Daoy (cell line): ENCODE measurements at places on chromosomes 3 and 15. TPM values are rescaled to one million over a fixed set of nuclear protein-coding genes. Genes with fewer than 3 reads are reported as not detected.

PPIB gene
- total RNA-seq: 323 and 334 TPM in 2 replicates

CPN2 gene
- not detected in 2 replicates for total RNA-seq

SLC9C1 gene
- not detected in 2 replicates for total RNA-seq

IMPG2 gene
- 0.21 TPM in 1 of 2 replicates, not detected in the other for total RNA-seq

PLSCR2 gene
- total RNA-seq: not detected in 2 replicates

MORC1 gene
- not detected in 2 replicates for total RNA-seq

SLC6A20 gene
- total RNA-seq: not detected in 2 replicates

TM6SF1 gene
- 1.1 and 3.6 TPM in 2 replicates for total RNA-seq

C3orf20 gene
- not detected in 2 replicates for total RNA-seq

C3orf85 gene
- total RNA-seq: not detected in 2 replicates

CILP gene
- 0.03 TPM in 1 of 2 replicates, not detected in the other for total RNA-seq

CX3CR1 gene
- not detected in 2 replicates for total RNA-seq

DYNLT2B gene
- 14.2 and 25.0 TPM in 2 replicates for total RNA-seq

AGTR1 gene
- not detected in 2 replicates for total RNA-seq

HRH1 gene
- 8.2 and 9.0 TPM in 2 replicates for total RNA-seq

RPN1 gene
- 391 and 442 TPM in 2 replicates for total RNA-seq

DNA sequence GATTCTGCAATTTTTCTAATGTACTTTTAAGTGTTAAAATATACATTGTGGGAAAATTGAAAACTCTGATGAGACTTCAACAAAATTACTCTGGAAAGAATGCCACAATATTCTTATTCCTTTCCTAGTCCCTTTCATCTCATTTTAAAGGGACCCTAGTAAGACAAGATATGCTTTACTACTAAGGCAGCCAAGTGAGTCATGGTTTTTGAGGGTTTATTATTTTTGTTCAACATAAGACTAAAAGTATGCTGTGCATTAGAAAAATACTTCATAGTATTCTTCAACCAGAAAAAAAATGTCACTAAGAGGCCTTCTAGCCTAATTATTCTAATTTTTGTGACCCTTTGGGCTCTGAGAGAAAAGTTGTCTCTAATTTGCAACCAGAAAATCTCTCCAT, 7.4 kb downstream of the IL12A start:
- no peak for DNase-seq

- no peak for DNase-seq
Observed at GRCh38 chr15:29106116-29106515, 163.5 kb downstream of the NSMCE3 start.

DNA sequence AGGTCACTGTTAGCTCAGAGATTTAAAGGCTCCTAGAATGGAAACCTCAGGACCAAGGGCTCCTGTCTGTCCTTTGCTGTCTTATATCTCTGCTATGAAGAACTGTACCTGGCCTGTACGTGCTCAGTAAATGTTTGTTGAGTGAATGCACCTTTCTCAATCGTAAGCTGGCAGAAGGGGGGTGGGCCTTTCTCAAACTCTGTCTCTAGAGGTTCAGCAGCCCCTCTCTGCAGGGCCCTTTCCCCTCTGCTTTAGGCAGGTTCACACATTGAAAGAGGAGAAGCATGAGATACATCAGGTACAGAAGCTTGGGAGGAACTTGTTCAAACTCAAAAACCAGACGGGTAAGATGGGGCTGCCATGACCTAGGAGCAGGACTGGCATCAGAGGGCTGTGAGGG, 155.6 kb downstream of the GOLGA6L4 start:
- DNase-seq: no peak

DNA sequence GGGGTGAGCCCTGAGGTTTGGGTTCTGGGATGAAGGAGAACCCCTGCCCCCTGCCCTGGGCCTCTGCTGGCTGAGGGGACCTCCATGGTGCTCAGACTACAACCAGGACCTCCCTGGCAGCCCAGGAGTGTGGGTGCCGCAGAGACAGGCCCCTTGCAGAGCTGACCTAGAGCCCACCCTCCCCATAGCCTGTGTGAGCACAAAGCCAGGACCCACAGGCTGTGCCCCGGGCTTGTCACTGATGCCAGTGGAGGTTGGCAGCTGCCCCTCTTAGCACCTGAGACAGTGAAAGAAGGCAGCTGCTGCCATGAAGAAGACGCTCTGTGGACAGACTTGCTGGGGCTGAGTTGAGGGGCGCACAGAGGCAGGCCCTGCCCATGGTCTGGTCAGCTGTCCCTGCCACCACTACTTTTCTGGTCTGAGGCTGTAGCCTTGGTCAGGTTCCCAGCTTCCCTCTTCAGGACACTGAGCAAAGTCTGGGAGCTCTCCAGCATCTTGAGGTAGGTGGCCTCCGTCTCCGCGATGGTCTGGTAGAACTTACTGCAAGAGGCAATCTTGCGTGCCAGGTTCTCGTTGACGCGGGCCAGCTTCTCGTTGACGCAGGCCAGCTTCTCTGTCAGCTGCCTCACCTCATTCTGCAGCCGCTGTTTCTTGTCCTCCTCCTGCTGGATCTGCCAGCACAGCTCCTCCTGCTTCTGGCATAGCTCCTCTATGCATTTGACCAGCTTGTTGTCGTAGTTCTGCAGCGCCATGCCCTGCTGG, 23.0 kb downstream of the USP4 start:
- no peak for DNase-seq

- DNase-seq: no peak
Observed at GRCh38 chr15:101532865-101533264, 43.4 kb upstream of the PCSK6 start.

GRCh38 chr3:25142609-25143355, 285.3 kb upstream of the RARB start:
- no peak for DNase-seq

DNA sequence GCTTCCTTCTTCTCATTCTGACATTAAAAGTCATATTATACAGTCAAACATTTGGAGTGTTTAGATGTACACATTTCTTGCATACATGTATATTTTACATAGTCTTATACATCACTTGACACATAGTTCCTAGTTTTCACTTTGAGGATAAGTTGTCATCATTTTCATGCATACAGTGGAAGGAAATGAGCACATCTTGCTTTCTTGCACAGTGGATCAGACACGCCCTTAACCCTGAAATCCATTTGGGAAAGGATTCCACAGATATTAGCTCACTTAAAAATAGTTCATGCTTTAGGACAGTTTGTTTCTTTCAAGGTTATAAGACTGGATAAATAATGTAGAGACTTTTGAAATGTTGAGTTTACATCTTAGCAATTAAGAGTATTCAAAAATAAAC, 148.6 kb upstream of the MME start:
- DNase-seq: no peak

GRCh38 chr3:71903936-71904335, 119.0 kb upstream of the PROK2 start:
- no peak for DNase-seq

DNA sequence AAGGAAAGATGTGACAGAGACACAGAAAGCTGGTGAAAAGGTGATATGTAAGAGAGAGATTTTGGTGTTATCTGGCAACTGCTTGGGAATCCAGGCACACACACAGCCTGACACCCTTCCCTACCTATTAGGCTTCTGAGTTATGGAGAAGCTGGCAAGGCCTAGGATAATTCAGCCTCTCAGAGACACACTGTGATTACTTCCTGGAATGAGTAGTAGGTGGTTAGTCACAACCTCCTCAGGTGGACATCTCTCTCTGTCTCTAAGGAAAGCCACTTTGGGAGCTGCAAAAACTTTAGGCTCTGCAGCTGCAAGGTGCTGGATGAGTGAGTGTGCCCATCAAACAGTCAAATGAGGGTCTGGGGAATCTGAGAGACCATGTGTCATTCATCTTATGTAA, 201.9 kb downstream of the PDCD6IP start:
- DNase-seq: no peak

- no peak for DNase-seq
Observed at GRCh38 chr3:159030138-159030670, 228.3 kb downstream of the MFSD1 start.

DNA sequence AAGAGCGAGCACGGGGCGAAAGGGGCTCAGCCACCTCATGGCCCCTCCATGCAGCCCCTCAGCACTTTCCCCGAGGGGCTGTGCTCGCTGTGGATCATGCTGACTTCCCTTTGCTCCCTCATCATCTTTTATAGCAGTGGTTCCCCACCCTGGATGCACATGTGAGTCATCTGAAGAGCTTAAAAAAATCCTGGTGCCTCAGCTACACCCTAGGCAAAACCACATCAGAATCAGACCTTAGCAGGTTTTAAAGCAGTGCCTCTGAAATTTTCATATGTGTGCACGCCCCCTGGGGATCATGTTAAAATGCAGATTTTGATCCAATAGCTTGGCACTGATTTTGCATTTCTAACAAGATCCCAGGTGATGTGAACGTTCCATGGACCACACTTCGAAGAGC, 50.9 kb downstream of the FEM1B start:
- no peak for DNase-seq

GRCh38 chr15:31867536-31868442, 162.5 kb upstream of the CHRNA7 start:
- DNase-seq: peak; percentile 77

- DNase-seq: peak; percentile 3
Observed at GRCh38 chr15:86915811-86916331, 836.2 kb downstream of the AGBL1 start.

- DNase-seq: no peak
Observed at GRCh38 chr3:146342989-146343388, 92.1 kb upstream of the PLSCR4 start.

- DNase-seq: no peak
Observed at GRCh38 chr15:89118481-89118989, 30.3 kb downstream of the ABHD2 start.

GRCh38 chr15:31211353-31211752, 109.8 kb upstream of the TRPM1 start:
- no peak for DNase-seq

DNA sequence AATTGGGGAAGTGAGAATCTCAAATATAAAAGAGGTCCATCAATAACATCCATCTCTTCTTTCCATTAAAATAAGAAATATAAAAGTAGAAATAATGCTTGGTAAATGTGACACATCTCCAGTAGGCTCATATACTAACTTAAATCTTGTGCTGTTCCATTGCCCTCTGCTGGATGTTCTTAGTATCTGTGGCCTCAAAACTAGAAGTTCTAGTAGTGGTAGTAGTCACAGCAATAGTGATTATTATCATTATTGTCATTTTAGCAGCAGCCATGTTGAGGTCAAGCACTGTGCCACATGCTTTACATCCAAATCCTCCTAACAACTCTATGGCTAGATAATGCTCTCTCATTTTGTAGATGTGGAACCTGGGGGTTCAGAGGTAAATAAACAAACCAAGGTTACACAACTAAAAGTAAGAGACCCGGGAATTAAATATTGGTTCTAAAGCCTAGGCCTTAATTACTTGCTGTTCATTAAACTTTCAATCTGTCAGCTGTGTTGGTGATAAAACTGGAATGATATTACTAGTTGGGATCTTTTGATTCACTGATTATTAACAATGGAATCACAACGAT, 20.2 kb upstream of the BTLA start:
- DNase-seq: peak; percentile 56

GRCh38 chr3:45907769-45908705, 21.7 kb downstream of the CCR9 start:
- DNase-seq: no peak

GRCh38 chr3:193085655-193086054, 155.4 kb upstream of the PLAAT1 start:
- DNase-seq: no peak

- DNase-seq: peak; percentile 20
Observed at GRCh38 chr15:67198157-67198754, 56.2 kb downstream of the AAGAB start.

DNA sequence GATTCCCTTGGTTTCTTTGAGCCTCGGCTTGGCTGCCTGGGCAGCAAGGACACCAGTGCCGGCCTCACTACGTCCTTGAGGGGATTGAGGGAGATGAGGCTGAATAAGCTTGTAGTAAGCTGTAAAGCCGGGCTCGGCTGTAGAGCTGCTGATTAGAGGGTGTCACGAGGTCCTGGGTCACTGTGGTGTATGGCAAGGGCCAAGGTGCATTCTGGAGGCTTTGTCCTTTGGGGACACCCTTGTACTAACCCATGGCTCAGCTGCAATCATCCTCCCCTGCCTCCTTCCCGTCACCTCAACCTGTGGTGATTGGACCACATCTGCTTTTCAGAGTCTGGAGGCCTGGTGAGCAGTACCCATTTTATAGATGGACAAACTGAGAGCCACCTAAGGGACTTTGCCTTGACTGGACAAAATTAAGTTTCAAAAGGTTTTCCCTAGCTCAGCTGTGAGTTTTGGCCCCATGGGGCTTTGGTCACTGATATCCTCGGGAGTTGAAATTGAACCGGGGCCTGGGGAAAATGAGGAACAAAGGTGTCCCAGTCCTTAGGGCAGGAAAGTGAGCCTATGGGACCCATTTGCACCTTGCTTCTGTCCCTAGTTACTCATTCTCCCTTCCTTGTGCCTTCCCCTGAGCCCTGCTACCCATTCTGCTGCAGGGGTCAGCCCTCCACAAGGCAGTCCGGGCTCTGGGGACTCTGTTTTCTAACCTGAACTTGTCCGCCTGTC, 2.4 kb downstream of the SLC6A6 start:
- no peak for DNase-seq

DNA sequence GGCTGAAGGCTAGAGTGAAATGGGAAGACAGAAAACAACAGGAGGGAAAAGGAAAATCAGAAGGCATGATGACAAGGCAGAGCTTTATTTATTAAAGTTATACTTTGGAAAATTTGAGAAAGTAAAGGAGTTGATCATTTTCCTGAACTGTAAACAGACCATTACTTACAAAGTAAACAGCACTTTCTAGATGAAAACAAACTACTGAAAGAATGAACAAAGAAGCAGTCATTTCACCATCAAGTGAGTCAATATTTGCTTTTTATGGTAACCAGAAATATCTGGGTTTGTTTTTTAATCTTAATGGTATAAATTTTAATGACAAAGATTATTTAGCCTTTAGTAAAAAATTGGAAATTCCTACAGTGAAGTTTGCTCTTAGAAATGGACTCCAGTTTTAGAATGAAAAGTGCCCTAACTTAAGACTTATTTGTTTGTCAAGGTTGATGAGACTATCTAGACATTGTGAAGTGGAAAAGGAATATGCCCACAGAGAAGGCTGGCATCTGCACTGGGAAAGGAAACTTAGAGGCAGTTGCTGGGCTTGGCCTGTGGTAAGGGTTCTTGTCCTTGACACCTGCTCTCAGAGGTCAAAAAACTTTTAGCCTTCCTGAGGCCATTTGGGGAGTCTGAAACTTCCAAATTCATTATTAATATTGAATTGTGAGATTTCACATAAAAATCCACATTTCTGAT, 47.2 kb downstream of the SPTSSB start:
- DNase-seq: no peak

DNA sequence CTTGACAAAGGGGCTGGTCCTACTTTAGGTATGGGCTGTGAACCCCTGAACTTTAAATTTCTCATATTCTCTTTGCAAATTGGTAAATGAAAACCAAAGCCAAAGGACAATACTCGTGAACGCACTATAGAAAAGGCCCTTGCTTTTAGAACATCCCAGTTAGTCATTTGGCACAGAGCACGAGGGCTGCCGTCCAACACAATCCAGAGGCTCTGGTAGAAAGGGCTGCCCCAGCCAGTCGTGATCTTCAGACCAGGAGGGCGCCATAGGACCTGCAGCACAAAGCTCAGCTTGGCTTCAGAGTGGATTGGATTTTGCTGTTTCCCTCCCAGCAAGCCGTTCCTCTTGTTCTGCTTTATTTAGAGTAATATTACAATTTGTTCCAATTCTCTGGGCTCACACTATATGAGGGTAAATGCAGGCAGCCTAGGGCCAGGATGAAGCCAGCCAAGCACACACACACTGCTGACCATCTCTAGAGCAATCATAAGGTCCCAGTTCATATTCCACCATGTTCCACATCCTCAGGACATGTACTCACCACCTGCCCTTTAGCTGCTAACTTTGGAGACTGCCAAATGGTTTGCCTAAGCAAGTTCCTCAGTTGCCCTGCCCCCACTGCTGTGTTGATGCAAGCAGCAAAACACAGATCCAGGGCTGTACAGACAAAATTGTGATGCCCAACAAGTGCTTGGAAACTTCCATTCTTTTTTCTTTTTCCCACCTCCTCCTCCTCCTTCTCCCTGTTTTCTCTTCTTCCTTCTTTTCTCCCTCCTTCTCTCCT, 6.0 kb upstream of the BFSP2 start:
- no peak for DNase-seq
